ENCODE measurements at places on chromosomes 2 and 18.
A peak's percentile ranks its signal among the peaks of the same experiment; 100 is the strongest.

GRCh38 chr18:6748241-6748640 lies 18.7 kb downstream of the ARHGAP28 start:
- DNase-seq: no peak

DNA sequence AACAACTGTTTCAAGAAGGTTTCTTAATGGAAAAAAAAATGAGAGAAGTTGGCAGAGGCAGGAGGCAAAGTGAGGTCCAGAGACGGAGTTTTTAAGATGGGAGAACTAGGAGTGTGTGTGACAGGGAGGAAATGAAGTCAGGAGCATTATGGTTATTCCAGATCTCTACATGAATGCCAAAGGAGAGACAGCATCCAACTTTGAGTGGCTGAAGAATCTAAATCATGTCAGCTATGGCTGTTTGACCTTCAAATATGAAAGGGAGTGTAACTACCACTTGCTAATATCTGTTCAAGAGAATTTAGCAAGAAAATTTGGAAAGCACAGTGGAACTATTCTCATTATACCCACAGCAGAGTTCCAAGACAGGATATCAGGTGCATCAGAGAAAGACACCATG lies 81.2 kb upstream of the CCBE1 start:
- no peak for DNase-seq

DNA sequence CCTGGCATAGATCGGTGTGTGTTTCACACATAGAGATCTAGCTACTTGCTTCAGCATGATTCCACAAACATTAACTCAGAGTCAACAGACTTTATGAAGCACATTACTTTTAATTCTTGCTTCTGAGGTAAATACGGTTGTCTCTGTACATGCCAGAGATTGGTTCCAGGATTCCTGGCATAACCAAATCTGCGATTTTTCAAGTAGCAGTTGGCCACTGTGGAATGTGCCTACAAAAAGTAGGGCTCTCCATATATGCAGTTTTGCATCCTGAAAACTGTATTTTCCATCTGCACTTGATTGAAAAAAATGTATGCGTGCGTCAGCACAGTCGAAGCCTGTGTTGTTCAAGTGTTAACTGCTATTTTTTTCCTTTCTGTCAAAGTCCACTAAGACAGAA lies 85.0 kb downstream of the ZAP70 start:
- no peak for DNase-seq

DNA sequence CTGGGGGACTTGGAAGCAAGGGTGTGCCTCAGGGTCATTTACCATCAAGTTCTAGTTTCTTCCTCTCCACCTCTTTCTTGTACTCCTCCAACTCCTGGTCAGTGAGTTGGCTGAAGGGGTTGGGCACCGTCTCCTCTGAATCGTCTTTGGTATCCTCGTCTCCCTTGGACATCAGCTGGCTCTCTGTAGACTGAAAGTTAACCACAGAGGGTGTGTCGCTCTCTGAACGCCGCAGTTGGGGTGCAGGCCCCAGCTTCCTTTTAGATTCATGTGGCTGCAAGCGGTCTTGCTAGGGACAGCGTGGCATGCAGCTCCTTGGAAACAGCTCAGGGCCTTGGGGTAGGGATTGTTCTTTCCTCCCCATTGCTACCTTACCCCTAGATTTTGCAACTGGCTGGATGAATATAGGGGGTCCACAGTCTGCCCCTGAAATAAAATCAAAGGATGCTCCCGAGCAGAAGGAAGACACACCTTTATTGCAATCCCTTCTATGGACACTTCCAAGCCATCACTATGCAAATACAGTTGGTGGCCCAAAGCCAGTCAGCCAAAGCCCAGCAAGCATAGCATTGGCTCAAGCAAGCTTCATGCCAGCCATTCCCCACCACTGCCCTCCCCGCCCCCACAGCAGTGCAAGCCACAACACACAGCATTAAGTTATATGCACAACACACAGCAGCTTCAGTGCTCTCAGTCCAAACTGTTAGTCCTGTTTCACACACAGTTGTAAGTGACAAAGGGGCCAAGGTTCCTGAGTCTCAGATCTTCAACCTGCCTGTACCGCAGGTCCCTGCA lies 93.2 kb downstream of the ADD2 start:
- DNase-seq: no peak

DNA sequence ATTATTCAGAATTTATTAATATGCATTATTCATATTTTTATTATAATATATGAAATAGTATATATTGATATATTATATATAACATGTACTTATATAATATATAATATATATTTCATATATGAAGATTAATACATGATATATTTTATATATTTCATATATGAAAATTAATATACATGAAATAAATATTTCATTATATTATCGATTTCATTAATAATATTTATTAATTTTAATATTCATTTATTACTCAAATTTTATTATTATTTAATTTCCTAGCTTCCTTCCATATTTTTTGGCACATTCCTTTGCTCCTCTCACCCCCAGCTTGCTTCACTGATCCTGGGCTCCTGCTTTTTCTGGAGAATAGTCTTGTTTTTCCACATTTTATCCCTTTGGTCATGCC lies 29.7 kb downstream of the CD8B2 start:
- no peak for DNase-seq

DNA sequence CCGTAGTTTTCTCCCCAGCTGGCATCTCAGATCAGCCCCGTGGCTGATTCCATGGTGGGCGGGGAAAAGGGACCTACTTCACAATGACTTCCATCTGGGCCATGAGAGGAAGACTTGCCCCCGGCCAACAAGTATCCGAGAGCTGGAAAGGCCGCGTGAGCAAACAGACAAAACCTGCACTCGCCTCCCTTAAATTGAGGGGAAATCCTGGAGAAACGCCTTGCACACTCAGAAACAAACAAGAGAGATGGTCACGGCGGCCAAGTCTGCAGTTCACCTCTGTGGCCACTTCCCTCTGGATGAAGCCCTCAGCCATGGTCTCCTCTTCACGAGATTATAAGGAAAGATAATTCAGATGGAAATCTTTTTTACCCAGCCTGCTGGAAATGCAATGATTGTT lies 39.4 kb upstream of the TPO start:
- DNase-seq: no peak

DNA sequence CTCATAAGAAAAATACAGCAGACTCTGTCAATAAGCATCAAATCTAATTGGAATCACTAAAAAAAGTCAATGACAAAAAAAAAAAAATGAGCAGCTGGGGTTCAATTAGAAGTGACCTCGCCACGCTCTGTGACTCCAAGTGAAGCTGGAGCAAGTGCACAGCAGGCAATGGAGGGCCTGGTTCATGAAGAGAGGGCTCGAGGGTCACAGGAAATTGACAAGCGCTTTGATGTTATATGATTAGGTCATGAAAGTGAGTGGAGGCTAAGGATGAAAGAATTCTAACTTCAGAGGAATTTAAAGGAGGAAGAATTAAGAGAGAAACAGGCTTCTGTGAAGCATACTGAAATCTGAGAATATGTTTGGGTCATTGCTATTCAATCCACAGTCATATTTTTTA lies 85.4 kb upstream of the TMEM18 start:
- DNase-seq: no peak

- DNase-seq: no peak
Observed at GRCh38 chr2:181117206-181117925, 137.0 kb downstream of the UBE2E3 start.

GRCh38 chr18:24370120-24370519 lies 27.5 kb downstream of the OSBPL1A start:
- DNase-seq: no peak

- no peak for DNase-seq
Observed at GRCh38 chr2:160921386-160921964, 238.8 kb upstream of the TANK start.

- no peak for DNase-seq
Observed at GRCh38 chr2:207397917-207398655, 131.7 kb upstream of the CREB1 start.

DNA sequence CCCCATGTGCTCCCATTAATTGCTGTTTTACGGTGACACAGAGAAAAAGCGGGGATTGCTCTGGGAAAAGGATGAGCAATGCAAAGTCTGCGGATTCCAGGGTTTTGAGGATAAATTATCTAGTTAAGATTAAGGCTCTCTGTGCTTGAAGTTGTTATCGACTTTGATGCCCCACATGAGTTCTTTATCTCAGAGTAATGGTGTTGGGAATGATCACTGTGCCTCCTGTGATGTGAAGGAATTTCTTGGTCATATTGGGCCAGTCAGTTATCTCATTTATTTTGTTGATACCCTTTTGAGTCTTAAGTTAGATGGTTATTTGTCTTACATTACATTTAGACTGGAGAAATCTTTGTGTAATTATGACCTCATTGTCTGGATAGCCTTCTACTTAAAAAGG lies 184.6 kb upstream of the MEX3C start:
- DNase-seq: no peak

GRCh38 chr18:10776493-10776892 lies 250.7 kb downstream of the NAPG start:
- DNase-seq: no peak

DNA sequence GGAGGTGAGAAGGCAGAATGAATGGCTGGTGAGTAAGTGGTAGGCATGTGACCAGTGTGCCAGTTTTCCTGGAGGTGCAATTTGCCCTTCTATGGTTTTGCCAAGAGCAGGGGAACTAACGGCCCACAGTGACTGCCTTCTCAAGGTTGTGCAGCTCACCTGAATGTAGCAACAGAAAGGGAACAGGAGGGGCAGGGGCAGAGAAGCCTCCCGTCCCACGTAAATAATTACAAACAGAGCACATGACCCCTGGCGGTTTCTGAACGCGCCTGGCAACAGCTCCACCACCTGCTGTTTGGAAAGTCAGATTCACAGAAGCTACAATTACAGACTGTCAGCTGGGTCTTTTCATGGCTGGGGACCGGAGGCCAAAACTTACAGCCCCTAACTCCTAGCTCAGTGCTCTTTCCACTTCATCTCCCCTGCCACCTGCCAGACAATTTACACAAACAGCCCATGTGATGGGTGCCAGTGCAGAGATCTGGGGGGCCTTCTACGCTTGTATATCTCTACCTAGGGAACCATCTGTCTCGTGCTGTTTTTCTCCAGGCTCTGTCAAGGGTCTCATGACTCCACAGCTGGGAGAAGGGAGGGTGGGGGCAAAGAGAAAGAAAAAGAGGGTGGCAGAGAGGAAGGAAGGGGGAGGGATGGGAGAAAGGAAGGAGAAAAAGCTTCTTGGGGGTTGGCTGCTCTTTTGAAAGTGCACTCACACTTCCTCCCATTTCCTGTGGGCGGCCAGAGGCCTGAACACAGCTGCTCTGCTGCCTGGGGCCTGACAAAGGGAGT lies 69.6 kb downstream of the POLR1A start:
- DNase-seq: peak; percentile 42

DNA sequence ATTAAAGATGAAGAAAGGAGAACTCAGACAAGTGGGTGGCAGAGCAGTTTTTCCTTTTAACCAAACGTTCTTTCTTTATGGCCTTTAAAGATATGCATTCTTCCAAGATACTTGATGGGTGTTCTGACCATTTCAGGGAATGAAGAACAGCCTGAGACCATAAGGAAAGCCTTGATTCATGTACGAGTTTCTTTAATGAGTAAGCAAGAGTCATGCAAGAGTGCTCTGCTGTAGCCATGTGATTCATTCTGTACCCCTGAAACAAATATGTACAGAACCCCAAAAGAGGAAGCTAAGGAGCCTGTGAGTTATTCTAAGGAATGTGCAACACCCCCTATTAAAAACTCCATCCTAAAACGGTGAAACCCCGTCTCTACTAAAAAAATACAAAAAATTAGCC lies 372.8 kb downstream of the MTX2 start:
- no peak for DNase-seq

DNA sequence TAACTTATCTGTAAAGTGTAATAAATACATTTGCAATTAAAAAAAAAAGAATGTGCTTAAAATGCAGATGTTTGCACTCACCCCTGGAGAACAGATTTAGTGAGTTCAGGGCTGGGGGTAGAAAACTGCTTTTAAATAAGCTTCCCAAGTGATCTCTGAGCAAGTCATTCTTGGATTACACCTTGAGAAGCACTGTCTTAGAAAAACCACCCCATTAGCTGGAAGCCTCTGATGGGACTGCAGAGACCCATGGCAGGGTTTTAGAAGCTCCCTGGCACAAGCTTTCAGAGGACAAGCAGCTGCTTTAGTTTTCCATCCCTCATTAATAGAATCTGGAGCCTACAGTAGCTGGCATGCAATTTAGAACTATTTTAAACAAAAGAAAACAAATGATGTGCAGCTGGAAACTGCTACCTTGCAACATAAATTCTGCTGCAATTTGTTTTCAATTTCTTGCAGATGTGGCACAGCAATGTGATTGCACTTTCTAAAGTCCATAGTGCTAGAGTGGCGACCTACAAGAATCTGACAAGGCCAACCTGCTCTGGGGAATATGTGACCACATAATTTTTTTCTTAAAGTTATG lies 141.5 kb downstream of the CDC42EP3 start:
- DNase-seq: no peak

GRCh38 chr2:235146871-235147565 lies 195.2 kb downstream of the SH3BP4 start:
- DNase-seq: no peak

- DNase-seq: no peak
Observed at GRCh38 chr2:12787891-12788801, 71.4 kb downstream of the TRIB2 start.

GRCh38 chr2:15614545-15615300 lies 23.1 kb downstream of the DDX1 start:
- DNase-seq: no peak

DNA sequence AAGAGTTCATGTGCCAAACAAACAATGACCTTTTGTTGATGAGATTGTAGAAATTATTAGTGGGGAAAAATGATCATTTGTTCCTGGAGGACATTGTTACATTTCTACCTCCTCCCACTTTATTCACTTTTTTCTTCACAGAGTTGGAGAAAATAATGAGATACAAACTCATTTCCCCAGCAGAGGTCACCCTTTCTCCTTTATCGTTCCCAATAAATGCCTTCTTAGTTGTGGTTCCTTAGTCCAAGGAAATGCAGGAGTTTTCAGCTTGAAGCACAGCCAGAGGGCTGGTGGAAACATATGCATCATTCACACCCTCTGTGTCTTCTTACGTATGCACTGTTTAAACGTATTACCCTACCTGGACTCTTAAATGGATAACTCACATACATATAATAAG lies 108.8 kb downstream of the SLC4A3 start:
- peak; percentile 47 for DNase-seq

DNA sequence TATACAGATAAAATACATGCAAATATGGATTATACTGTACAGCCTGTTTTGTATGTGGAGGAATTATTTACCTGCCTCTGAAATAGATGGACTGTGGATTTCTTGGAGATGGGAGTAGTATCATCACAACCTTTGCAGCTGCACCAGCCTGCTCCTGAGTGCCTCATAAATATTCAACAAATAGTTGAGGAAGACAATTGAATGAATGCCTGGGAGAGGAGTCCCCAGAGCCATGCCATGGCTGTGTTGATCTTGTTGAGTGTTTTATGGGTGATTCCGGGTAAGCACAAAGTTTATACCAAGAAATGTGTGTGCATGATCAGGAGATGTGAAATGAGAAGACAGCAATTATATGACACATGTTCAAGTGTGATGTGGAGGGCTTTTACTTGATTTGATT lies 225.0 kb downstream of the FHOD3 start:
- no peak for DNase-seq

GRCh38 chr2:23425338-23425871 lies 40.4 kb downstream of the KLHL29 start:
- no peak for DNase-seq

GRCh38 chr2:97714950-97715652 lies 1.7 kb downstream of the ZAP70 start:
- no peak for DNase-seq

Data from endothelial cell (in vitro differentiated cells).